ENCODE measurements at places on chromosomes 2 and 18.

DNA sequence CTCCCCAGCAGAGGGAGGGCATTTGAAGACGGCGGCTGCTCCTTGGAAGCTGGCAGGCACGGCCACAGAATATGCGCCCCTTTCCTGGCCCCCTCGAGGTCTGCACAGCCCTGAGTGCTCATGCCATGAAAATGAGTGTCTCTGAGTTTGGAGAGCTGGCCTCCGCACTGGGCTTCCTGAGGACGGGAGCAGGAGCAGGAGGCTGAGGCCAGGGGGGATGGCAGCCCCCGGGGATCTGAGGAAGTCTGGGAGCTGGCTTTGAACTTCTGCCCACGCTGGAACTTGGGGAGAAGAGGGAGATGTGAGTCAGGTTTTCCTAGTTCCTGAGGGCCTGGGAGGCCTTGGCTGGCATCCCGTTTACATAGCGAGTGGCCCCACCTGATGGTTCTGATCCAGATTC, 47.0 kb downstream of the RRM2 start:
- no peak for DNase-seq

GRCh38 chr2:23772684-23773083, 154.2 kb downstream of the ATAD2B start:
- DNase-seq = no peak

- DNase-seq = no peak
Measured at GRCh38 chr2:16284941-16285625, 344.7 kb downstream of the MYCN start.

DNA sequence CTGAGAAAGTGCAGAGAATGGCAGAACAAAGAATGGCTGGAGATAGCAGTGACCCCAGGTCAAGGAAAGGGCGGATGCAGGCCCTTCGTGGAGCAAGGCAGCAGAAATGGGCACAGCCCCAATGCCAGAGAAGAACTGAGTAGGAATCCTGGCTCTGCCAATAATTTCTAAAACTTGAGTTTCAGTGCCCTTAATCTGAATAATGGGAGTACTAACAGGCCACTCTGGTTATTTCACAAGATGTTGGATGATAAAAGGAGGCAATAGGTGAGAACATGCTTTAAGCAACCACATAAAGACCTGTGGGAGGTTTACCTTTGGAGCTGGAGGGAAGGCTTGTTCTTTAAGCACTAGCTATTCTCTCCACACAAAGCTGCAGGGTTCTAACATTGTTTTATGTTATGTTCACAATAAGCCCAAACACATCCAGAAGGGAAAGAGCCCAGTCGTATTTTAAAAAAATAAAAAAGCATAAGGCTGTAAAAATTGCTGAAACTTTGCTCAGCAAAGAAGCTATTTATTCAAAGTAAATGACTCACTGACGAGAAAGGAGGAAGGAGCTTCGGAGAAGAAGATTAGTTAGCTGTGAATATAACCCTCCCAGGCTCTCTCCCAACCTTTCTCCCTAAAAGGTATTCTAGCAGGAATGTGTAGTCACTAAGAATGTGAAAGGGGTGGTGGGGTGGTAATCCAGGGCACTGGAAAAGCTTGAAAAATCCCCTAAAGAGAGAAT, 470.2 kb downstream of the TXNL1 start:
- DNase-seq = no peak

GRCh38 chr2:239778042-239778851, 246.9 kb downstream of the NDUFA10 start:
- peak; percentile 4 for DNase-seq

DNA sequence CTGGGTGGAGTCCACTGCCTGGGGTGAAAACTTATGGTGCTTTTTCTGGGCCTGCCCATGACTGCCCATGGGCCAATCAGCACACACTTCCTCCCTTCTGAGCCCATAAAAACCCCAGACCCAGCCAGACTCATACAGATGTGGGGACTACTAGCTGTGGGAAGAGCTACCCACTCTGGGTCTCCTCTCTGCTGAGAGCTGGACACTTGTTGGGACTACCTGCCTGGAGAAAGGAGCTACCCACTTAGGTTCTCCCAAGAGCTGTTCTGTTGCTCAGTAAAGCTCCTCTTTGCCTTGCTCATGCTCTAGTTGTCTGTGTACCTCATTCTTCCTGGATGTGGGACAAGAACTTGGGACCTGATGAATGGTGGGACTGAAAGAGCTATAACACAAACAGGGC, 119.6 kb upstream of the SLC38A11 start:
- no peak for DNase-seq

DNA sequence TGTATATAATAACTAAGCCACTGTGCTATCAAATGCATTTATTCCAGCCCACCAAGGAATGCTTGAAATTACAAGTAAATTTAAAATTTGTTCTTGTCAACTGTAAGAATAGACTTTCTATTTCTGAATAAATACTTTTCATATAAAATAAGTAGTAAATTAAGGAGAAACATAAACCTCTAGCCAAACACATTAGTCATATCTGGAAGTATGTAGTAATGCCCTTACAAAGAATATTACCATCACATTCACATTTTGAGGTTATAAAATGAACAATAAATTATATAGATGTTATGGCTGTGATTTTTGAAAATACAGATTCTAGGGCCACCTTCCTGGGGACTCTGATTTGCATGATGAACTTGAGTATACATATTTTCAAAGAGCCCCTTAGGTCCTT, 54.7 kb downstream of the SERPINB7 start:
- no peak for DNase-seq

Measured in activated CD4-positive, alpha-beta memory T cell treated with anti-CD3 and anti-CD28 coated beads for 36 hours (primary cell).